ENCODE measurements at places on chromosomes 5 and 9.

DNA sequence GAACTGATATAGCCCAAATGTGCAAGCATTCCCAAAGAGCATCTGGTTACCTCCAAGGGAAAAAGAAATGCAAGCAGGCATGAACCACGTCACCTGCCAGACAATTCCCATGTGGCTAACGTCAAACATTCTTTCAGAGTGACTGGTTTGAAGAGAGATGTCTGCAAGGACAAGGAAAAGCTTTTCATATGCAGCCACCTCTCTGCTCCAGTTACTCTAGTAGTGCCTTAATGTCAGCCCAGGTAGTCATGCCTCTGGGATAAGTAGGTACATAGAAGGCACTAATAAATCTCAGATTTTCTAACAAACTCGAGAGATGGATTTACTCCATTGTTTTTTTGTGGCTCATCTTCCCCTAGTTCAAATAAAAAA, 96.8 kb upstream of the IFNK start:
- no peak for DNase-seq

- peak; percentile 62 for DNase-seq
These were observed 168.5 kb downstream of the AUH start for GRCh38 chr9:91193087-91193657.

DNA sequence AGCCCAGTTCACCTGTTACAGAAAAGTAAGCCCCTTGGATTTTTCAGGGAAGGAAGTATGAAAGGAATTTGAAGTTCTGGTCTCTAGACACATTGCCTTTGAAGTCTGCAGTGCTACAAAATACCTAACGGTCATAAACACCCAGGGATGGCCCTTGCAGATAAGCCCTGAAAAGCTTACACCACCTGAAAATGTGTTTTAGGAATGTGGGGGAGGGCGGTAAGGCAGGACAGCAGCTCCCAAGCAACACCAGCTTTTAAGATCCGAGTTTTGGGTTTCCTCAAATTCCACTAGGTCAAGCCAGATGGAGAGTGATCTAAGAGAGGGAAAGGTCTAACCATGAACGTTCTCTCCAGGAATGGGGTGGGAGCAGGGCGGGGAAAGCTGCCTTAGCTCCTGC, 114.1 kb upstream of the PANK3 start:
- no peak for DNase-seq

- no peak for DNase-seq
These were observed 179.2 kb downstream of the HSPA4 start for GRCh38 chr5:133230823-133231578.

DNA sequence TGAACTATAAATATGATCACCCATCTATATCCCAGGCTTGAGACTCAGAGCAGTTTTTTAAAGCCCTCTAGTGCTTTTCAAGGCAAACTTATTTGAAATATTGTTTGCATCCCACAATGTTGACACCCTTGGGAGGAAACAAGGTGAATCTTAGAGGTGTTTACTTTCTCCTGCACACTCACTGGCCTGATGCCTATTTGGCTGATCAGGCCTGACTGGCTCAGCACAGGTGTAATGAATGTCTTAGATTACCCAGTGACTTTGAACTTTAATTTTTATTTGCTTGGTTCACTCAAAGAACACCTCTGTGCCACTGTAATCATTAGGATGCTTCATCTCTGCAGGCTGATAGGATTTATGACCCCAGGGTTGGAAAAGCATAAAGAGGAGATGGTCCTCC, 158.3 kb downstream of the KCTD16 start:
- no peak for DNase-seq

- no peak for DNase-seq
These were observed 15.6 kb downstream of the TENT4A start for GRCh38 chr5:6728795-6729183.

GRCh38 chr5:91240175-91240574, 142.9 kb downstream of the ARRDC3 start:
- no peak for DNase-seq

GRCh38 chr9:99076483-99077171, 28.3 kb upstream of the TGFBR1 start:
- DNase-seq = no peak

GRCh38 chr5:143244000-143244736, 159.3 kb downstream of the NR3C1 start:
- no peak for DNase-seq

GRCh38 chr5:177414481-177414880, 5.1 kb upstream of the F12 start:
- no peak for DNase-seq

DNA sequence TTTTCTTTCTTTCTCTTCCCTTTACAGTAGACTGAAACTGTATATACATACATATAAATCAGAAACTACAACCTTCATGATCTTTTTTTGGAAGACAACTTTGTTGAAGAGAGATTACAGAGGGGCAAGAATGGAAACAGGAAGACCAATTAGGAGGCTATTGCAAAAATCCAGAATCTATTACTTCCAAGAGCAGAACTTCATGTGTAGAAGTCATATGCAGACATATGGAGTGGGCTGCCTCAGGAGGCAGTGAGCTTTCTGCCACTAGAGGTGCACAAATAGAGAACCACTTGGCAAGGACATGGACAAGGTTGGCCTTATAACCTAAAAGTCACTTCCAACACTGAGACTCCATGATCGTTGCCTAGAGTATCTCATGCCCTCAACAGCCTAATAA, 157.8 kb upstream of the NR4A3 start:
- no peak for DNase-seq
